ENCODE measurements at places on chromosomes 5 and 9. TPM values are rescaled to one million over a fixed set of nuclear protein-coding genes. Genes with fewer than 3 reads are reported as not detected.

- H3K4me1 ChIP-seq = peaks cover 22% of the 10 kb centered on the region
- DNase-seq = no peak
- no peaks in the 10 kb centered on the region for H3K27me3 ChIP-seq
- no peak overlapping the region for H3K4me3 ChIP-seq
Observed at GRCh38 chr9:89534515-89535287, 36.8 kb upstream of the SEMA4D start.

DNA sequence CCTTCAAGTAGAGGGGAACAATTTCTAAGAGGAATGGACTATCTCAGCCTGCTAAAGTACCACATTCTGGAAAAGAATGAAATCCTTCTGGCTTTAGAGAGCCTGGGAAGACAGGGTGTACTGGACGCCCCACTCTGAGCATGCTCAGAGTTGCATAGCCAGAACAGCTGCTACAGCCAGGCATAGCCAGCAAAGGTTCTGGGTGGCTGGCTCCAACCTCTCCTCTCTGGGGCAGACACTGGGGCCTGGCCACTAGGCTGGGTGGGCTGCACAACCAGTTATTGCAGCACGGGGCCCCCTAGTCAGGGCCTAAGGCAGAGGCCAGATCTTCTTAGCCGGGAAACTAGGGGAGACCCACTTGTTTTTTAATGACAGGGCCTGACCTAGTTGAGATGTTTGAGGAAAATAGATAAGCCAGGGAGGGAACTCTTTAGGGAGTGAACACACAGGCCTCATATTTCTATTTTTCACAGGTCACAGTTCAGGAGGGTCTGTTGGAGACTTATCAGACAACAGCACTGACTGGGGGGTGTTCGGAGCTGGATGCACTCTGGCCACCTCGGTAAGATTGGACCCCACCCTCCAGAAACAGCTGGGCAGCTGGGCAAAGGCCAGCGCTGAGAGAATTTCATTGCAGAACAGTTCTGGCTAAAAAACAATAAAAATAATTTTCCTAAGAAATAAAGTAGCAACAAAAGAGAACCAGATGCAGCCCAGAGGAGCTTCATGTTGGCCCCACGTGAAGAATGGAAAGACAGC is 142.9 kb downstream of the LPAR1 start:
- no peak for DNase-seq
- H3K36me3 ChIP-seq = peaks cover 9% of the 10 kb centered on the region
- H3K4me1 ChIP-seq = no peaks in the 10 kb centered on the region
- no peak overlapping the region for H3K27ac ChIP-seq
- no peak overlapping the region for H3K4me3 ChIP-seq
- no peaks in the 10 kb centered on the region for H3K27me3 ChIP-seq

DNA sequence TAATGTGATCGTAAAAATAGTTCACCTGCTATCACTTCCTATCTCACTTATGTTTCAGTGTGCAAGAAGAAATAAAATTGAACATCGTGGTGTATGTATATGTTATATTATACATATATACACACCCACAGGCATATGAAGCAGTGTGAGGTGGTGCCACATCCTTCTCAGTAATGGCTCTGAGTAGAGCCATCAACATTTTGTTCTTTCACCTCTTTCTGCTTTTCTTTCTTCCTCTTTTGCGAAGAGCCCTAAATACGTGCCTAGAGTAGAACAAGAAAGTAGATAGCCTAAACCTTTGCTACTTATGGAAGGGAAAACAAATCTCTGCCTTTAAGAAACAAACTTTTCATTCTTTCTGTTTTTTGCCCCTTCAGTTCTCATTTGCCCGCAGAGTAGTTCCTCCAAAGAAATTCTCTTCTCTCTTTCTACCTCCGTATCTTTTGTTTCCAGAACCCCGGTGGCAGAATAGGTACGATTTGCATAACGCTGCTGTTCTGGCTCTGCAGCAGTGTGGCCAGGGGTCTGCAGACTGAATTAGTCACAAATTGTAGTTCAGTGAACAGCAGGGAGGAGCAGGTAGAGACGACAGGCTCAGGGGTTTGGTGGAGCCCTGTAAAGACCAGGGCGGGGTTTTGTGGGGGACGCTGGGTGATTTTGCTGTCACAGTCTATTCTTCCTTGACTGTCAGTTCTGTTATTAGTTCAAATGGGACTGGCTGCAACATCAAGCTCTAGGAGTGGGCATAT is 40.5 kb upstream of the PJA2 start:
- H3K4me1 ChIP-seq = peaks cover 3% of the 10 kb centered on the region
- H3K36me3 ChIP-seq = no peaks in the 10 kb centered on the region
- H3K27ac ChIP-seq = peak overlapping the region; percentile 3
- H3K4me3 ChIP-seq = no peak overlapping the region

LRRC19 gene
- not detected for total RNA-seq

SMIM15 gene
- total RNA-seq = 56.4 TPM

All from progenitor cell of endocrine pancreas (in vitro differentiated cells).